ENCODE measurements at places on chromosomes 16 and 17. TPM values are rescaled to one million over a fixed set of nuclear protein-coding genes. Genes with fewer than 3 reads are reported as not detected.

GPR142 gene
- polyA plus RNA-seq, result not detected

ABCC12 gene
- 20.7 TPM for polyA plus RNA-seq

SLC5A2 gene
- 8.3 TPM for polyA plus RNA-seq

CNTNAP4 gene
- 2.1 TPM for polyA plus RNA-seq

TVP23C gene
- polyA plus RNA-seq, result 0.52 TPM

KRTAP2-1 gene
- not detected for polyA plus RNA-seq

FGF11 gene
- polyA plus RNA-seq, result 1.2 TPM

MBTD1 gene
- polyA plus RNA-seq, result 3.1 TPM

MGAT5B gene
- polyA plus RNA-seq, result 1.7 TPM

Data from Purkinje cell (primary cell).